Hematopoietic multipotent progenitor cell treated with erythropoietin and hydrocortisone succinate and interleukin-3 and kit ligand, for 4 days (in vitro differentiated cells): ENCODE measurements at places on chromosomes 1 and 21.
A peak's percentile ranks its signal among the peaks of the same experiment; 100 is the strongest.

- DNase-seq: peak; percentile 49
Observed at GRCh38 chr1:166511761-166512160, 327.5 kb upstream of the POGK start.

- DNase-seq: no peak
Observed at GRCh38 chr1:2472561-2473177, 3.4 kb upstream of the PLCH2 start.

DNA sequence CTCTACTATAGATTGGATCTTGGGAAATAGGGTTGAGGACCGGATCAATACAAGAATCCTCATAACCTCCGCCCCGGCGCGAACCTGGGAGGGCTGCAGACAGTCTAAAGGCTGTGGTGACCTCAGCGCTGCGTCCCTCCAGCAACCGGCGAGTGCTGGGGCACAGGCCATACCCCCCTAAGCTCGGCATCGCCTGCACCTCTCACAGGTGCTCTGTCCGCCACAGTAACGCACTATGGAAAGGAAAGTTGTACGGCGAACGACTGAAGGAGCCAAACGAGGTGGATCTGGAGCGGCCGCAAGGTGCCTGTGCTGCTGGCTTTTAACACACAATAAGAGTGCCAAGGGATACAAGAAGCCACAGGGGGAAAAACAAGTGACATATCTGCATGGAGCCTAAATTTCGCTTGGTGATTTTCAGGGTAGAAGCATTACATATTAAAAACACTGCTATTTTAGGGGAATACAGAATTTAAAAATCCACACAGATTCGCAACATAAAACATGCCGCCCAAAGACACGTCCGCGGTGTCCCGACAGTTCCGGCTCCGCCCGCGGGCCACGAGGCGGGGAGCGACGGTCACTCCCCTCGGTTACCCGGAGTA, 1.4 kb upstream of the RBM15 start:
- DNase-seq: peak; percentile 69

DNA sequence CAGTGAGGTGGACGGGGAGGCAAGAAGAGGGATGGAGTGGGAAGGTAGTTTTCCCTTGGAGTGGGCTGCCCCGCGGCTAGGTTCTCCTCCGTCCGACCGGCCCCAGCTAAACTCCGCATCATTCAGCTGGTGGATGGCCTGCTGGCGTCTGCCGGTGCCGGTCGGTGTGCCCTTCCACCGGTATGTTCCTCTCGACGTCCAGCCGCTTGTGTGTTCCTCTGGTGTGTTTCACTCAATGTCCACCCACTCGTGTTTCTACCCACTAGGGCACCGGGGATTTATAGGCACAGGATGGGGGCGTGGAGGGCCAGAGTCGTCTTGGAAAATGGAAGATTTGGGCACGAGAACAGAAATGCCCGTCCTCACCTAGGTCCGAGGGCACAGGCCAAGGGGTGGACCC, 931.7 kb upstream of the B3GALT2 start:
- DNase-seq: no peak

- DNase-seq: no peak
Observed at GRCh38 chr1:225674381-225674780, 21.5 kb upstream of the ENAH start.

DNA sequence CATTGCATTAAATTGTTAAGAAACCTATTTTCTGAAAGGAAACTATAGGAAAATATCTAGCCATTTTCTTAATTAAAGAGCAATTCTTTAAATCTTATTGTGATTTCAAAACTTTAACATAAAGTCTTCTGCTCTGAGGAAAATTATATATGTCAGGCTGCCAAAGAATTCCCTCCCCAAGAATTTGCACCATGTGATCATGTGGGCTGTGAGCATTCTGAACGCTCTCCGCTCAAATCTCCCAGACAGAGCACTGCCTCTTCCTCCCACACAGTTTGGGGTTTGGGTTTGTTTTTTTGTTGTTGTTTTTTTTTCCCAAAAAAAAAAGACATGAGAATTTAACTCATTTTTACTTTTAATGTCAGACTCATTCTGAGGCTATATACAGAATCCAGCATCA, 155.9 kb upstream of the PALMD start:
- no peak for DNase-seq

DNA sequence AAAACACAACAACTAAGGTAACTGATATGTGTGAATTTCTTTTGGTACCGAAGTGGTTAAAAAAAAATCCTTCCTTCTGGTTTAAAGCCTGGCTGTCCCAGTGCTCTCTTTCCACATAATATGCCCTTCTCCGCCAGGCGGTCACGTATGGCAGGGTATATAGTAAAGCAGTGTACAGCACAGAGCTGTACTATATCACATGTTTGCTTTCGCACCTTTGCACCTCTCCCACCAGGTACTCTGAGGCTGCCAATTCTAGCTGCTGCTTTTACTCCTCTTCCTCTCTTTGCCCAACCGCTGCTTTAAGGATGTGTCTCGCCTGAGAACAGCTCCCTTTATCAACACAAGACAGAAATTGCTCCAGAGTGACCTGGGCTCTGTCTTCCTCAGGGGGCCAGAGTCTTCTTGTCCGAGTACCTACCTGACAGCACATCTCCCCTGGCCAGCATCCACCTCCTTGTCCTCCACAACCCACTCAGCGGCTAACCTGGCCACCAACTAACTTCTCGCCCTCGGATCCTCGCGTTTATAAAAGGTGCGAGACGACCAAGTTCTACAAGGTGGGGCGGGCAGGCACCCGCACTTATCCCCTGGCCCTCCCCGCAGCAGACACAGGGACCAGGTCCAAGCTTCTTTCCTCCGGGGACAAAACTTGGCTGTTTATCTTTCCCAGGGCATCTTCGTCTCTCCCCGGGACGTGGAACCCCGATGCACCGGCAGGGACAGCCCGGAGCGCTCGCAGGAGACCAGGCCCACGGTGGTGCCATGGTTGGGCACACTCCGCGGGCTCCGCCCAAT, 1.6 kb downstream of the COLGALT2 start:
- DNase-seq: no peak

GRCh38 chr1:30704271-30704670, 19.1 kb downstream of the MATN1 start:
- DNase-seq: no peak

- no peak for DNase-seq
Observed at GRCh38 chr1:33548721-33549120, 76.3 kb downstream of the ZSCAN20 start.

GRCh38 chr1:198606020-198606438, 32.8 kb upstream of the PTPRC start:
- peak; percentile 43 for DNase-seq

- no peak for DNase-seq
Observed at GRCh38 chr1:60637651-60638050, 444.7 kb upstream of the NFIA start.

GRCh38 chr1:33334081-33334552, 13.2 kb upstream of the A3GALT2 start:
- DNase-seq: no peak

DNA sequence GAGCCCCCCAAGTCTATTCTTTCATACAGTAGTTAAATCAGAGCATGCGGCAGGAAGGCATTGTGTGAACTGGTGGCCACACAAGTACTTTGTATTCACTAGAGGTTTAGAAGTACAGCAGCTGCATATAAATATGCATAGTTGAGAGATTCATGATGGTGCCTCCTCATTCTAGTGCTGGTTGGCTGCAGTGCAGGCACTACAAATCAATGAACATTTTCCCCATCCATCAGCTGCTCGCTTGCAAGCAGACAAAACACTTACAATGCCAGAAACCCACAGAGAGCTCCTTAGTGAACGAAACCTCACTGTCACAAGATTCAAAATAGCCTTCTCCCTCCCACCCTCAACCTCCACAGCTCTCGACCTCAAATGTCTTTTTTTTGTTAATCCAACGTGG, 726.2 kb downstream of the USP25 start:
- no peak for DNase-seq

DNA sequence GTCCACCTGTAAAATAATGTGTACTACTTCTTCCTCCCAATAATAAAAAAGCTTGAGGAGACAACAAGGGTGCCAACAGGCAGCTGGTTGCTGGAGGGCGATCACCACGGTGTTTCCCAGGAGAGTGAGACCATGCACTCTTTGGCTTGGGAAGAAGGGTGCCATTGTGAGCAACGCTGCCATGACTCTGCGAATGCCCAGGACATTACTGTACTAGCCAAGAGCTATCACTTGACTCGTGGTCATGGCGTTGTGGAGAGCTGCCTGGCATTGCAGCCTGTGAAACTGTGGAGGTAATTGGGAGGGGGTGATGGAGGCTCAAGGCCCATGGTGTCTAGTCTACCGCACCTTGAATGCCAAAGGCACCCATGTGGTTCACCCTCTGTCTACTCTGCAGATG, 14.6 kb upstream of the PRMT2 start:
- no peak for DNase-seq
